ENCODE measurements at places on chromosomes 3 and 15. TPM values are rescaled to one million over a fixed set of nuclear protein-coding genes. Genes with fewer than 3 reads are reported as not detected.

GRCh38 chr3:4351164-4351855 lies 48.1 kb downstream of the SETMAR start:
- DNase-seq = no peak
- peaks cover 7% of the 10 kb centered on the region for H3K4me1 ChIP-seq
- no peak overlapping the region for H3K4me3 ChIP-seq
- H3K36me3 ChIP-seq = peaks cover 2% of the 10 kb centered on the region
- H3K27me3 ChIP-seq = no peaks in the 10 kb centered on the region
- H3K27ac ChIP-seq = no peak overlapping the region

GRCh38 chr15:71777216-71777943 lies 33.0 kb upstream of the NR2E3 start:
- H3K4me3 ChIP-seq = no peak overlapping the region
- no peak for DNase-seq
- H3K36me3 ChIP-seq = no peaks in the 10 kb centered on the region
- H3K27me3 ChIP-seq = peaks cover 15% of the 10 kb centered on the region

PDHB gene
- total RNA-seq = 73.4 TPM

SCG3 gene
- total RNA-seq = 6.4 TPM

DNA sequence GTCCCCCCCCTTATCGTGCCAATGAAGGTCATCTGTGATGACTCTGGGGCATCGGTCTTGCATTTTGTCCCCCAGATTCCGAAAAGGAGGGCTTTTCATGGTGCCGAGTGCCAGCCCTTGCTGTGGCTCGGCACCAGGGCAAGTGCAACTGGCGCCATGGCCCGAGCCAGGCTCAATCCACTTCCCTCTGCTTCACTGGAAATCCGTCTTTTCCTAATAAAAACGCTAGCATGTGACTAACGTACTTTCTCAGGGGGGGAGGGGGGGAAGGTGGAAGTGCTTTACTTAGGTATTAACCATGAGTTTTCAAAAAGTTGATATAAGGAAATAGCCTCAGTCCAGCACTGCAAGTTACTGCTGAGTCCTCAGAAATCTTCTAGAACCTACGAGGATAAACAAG lies 20.5 kb downstream of the TRPM1 start:
- no peak overlapping the region for H3K27ac ChIP-seq
- no peaks in the 10 kb centered on the region for H3K36me3 ChIP-seq
- peaks cover 9% of the 10 kb centered on the region for H3K4me1 ChIP-seq

CA12 gene
- 0.58 TPM for total RNA-seq

All from progenitor cell of endocrine pancreas (in vitro differentiated cells).